ENCODE measurements at places on chromosomes 6 and 20. TPM values are rescaled to one million over a fixed set of nuclear protein-coding genes. Genes with fewer than 3 reads are reported as not detected.
A peak's percentile ranks its signal among the peaks of the same experiment; 100 is the strongest.

RSPH4A gene
- total RNA-seq, result 0.72 TPM

- H3K27ac ChIP-seq, result no peak overlapping the region
- no peak for DNase-seq
- H3K36me3 ChIP-seq, result no peaks in the 10 kb centered on the region
- H3K27me3 ChIP-seq, result no peaks in the 10 kb centered on the region
- H3K4me1 ChIP-seq, result peaks cover 8% of the 10 kb centered on the region
These were observed 27.7 kb downstream of the PHF3 start for GRCh38 chr6:63663147-63663955.

DNA sequence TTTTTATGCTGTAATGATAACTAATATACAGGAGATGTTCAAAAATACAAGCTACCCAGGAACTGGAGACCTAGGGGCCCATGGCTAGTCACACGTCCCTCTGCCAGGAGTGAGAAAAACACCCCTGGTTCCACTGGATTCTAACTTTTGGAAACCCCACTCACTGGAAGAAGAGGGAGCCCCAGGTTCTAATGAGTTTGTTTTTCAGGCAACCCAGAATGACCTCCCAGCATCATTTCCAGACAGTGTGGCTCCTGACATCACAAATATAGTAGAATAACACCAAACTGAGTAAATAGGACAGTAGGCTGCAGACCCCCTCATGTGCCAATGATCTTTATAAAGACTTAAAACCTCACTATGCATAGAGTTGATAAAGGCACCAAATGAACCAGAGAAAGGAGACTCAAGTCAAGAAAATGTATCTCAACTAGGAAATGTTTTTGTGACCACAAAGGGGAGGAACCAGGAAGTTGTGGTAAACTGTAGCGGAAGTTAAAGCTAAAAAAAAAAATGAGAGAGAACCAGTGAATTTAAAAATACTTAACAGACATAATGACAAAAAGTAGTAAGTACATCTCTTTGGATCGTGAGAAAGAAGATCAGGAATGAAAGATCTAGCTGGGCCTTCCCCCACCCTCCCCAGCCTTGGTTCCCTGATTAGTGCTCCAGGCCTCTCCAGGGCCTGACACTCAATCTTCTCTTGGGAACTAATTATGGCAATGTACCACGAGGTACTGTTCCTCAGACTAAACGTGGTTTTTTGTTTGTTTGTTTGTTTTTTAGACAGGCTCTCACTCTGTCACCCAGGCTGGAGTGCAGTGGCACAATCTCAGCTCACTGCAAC lies 19.8 kb downstream of the HLA-E start:
- no peak for DNase-seq
- peak overlapping the region; percentile 61 for H3K27ac ChIP-seq
- H3K36me3 ChIP-seq, result no peaks in the 10 kb centered on the region
- peaks cover 5% of the 10 kb centered on the region for H3K4me1 ChIP-seq

DNA sequence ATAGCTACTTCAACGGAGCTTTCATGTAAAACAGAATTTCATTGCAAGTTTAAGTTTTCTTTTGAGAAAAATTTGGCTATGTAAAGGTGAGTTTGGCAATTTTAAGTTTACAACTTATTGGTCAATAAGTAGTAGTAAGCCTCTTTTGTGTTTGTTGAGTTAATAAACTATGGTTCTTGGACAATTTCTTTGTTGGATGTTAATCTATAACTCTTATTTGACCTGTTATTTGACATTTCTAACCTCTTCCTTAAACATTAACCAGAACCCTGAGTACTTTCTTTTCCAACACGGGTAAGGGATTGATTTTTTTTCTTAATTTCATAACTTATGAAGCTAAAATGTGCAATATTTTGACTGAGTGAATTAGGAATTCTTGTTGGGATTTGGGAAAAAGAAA lies 354.4 kb downstream of the PRKN start:
- H3K27ac ChIP-seq, result no peak overlapping the region
- H3K4me1 ChIP-seq, result no peaks in the 10 kb centered on the region
- no peaks in the 10 kb centered on the region for H3K36me3 ChIP-seq
- DNase-seq, result no peak
- H3K27me3 ChIP-seq, result no peaks in the 10 kb centered on the region

CYP39A1 gene
- total RNA-seq, result 7.8 TPM

C20orf96 gene
- 8.8 TPM for total RNA-seq

- H3K27ac ChIP-seq, result peak overlapping the region; percentile 74
- no peak overlapping the region for H3K4me3 ChIP-seq
- DNase-seq, result no peak
- H3K27me3 ChIP-seq, result no peaks in the 10 kb centered on the region
These were observed 599 bp upstream of the PSORS1C1 start for GRCh38 chr6:31113861-31114540.

DNA sequence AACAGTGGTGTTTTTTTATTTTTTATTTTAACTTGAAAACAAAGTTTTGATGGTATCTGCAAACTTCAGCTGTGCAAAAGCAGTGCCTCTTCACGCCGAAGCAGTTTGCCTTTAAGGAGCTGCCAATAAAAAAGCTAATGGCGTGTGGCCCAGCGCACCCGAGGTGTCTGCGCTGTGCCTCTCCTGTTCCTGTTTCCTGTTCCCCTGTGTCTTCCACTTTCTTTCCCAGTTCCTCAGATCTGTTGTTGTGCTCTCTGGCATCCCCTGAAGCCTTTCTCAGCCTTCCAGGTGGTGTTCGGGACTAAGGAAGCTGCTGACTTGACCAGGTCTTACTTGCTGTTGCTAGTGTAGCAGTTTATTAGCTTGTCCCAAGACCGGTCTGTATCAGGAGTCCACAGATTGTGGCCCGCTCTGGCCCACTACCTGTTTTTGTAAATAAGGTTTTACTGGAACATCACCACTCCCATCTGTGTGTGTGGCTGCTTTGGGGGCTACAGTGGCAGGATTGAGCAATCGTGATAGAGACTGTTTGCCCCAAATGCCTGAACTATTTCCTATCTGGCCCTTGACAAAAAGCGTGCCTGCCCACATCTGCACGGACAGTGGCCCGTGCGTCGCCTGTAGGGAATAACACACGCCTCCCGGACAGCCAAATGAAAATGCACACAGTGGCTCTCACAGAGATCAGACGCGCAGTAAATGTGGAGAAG lies 178.3 kb downstream of the TMEM242 start:
- H3K4me3 ChIP-seq, result peak overlapping the region; percentile 9
- peak overlapping the region; percentile 67 for H3K27ac ChIP-seq
- peaks cover 41% of the 10 kb centered on the region for H3K4me1 ChIP-seq
- no peak for DNase-seq
- peaks cover 24% of the 10 kb centered on the region for H3K36me3 ChIP-seq

- H3K36me3 ChIP-seq, result no peaks in the 10 kb centered on the region
- H3K4me3 ChIP-seq, result no peak overlapping the region
- H3K4me1 ChIP-seq, result no peaks in the 10 kb centered on the region
- DNase-seq, result no peak
These were observed 31.0 kb downstream of the TOMM6 start for GRCh38 chr6:41818271-41819054.

MCCD1 gene
- not detected for total RNA-seq

- H3K36me3 ChIP-seq, result no peaks in the 10 kb centered on the region
- no peak for DNase-seq
- H3K27me3 ChIP-seq, result no peaks in the 10 kb centered on the region
- H3K4me1 ChIP-seq, result no peaks in the 10 kb centered on the region
- no peak overlapping the region for H3K27ac ChIP-seq
These were observed 1403.1 kb downstream of the HACE1 start for GRCh38 chr6:103456652-103457051.

- DNase-seq, result no peak
- H3K4me3 ChIP-seq, result no peak overlapping the region
- no peaks in the 10 kb centered on the region for H3K36me3 ChIP-seq
- H3K27ac ChIP-seq, result no peak overlapping the region
- no peaks in the 10 kb centered on the region for H3K4me1 ChIP-seq
These were observed 60.0 kb upstream of the PBOV1 start for GRCh38 chr6:138278326-138278725.

- H3K4me1 ChIP-seq, result no peaks in the 10 kb centered on the region
- H3K4me3 ChIP-seq, result no peak overlapping the region
- H3K27ac ChIP-seq, result no peak overlapping the region
- no peaks in the 10 kb centered on the region for H3K36me3 ChIP-seq
- H3K27me3 ChIP-seq, result no peaks in the 10 kb centered on the region
- peak; percentile 49 for DNase-seq
These were observed 17.8 kb downstream of the SLC22A1 start for GRCh38 chr6:160139420-160139851.

SGK2 gene
- 1.7 TPM for total RNA-seq

DNA sequence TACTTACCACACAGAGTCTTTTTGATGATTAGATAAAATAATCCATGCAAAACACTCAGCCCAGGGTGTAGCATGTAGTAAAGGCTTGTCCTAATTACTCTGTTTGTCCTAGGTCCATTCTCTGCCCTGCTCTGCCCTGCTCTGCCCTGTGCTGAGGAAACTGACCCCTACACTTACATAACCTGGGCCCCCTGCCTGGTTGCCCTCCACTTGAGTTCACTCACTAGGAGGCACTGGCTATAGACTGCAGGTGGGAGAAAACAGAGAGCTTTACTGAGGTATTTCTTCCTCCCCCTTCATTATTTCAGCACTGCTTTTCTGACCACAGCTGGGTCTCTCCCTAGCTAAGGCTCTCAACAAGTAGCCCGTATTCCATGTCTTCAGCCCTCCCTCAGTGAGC lies 70.9 kb upstream of the TBX18 start:
- H3K27ac ChIP-seq, result no peak overlapping the region
- no peaks in the 10 kb centered on the region for H3K27me3 ChIP-seq
- no peaks in the 10 kb centered on the region for H3K4me1 ChIP-seq
- no peak for DNase-seq
- no peak overlapping the region for H3K4me3 ChIP-seq

DNA sequence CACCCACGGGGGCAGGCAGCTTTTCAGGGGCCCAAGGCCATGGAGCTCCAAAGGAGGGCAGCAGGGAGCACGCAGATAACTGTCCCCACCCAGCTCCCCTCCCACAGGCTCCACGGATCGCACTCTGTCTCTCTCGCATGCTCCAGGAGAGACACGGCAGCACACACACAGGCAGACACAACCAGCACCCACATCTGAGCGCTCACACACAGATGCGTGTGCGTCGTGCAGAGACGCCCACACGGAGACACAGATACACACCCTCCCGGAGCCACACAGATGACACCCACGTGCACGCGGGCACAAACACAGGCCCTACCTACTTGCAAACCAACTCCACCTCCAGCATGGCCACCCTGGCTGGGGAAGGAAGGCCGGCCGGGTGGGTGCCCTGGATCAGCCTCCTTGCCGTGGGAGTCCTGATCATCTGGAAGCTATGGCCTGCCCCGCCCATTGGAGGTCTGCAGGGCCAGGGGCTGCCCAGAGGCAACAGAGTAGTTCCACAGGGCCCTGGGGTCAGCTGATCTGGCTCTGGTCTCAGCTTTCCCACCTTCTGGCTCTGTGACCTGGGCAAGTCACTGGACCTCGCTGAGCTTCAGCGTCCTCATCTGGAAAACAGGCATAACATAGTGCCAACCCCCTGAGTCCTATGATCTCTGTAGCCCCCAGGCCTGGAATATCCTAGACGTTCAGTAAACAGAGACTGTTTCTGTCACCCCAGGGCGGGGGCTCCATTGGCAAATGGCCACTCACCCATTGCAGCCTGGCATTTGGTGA lies 31.5 kb downstream of the AAR2 start:
- H3K27ac ChIP-seq, result no peak overlapping the region
- H3K4me1 ChIP-seq, result no peaks in the 10 kb centered on the region
- no peaks in the 10 kb centered on the region for H3K36me3 ChIP-seq
- no peak for DNase-seq
- H3K4me3 ChIP-seq, result no peak overlapping the region

MARCKS gene
- total RNA-seq, result 73.4 TPM

DNA sequence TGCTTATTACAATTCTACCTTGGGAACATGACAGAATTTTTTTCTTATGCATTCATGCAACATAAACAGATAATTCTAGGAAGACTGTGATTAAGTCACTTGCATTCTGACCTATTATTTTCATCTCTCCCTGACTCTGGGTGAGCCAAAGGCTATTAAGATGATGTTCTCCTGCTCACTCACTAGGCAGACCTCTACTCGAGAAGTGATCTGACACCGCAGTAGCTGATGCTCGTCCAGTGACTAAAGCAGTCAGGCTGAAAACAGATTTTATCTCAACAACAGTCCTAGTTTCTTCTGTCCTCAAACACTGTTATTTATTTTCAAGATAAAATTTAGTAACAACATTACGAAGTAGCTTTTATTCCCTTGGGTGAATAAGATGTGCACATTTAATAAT lies 17.3 kb downstream of the NAA20 start:
- H3K4me1 ChIP-seq, result no peaks in the 10 kb centered on the region
- no peak for DNase-seq
- H3K27me3 ChIP-seq, result no peaks in the 10 kb centered on the region

GRCh38 chr6:86723729-86724128 lies 213.6 kb upstream of the HTR1E start:
- DNase-seq, result no peak
- H3K4me1 ChIP-seq, result no peaks in the 10 kb centered on the region
- no peaks in the 10 kb centered on the region for H3K36me3 ChIP-seq
- H3K27ac ChIP-seq, result no peak overlapping the region

DNA sequence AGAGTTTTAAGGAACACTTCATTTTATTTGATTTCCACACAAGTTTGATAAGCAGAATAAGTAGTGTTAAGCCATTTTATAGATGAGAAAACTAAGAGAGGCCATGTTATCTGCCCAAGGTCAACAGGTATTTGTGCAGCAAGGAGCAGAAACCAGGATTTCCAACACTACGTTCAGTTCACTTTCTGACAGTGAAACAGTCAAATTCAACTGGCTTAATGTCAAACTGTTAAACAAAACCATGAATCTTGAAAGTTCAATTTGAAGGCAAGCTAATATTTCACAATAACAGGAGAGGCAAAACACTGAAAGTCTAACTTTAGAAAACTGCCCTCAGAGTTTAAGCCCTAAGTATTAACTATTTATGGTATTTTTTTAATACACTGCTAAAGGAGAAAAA lies 32.6 kb downstream of the DTNBP1 start:
- no peaks in the 10 kb centered on the region for H3K27me3 ChIP-seq
- no peak overlapping the region for H3K27ac ChIP-seq
- H3K4me3 ChIP-seq, result no peak overlapping the region
- H3K36me3 ChIP-seq, result no peaks in the 10 kb centered on the region
- H3K4me1 ChIP-seq, result peaks cover 7% of the 10 kb centered on the region

- H3K36me3 ChIP-seq, result no peaks in the 10 kb centered on the region
- no peaks in the 10 kb centered on the region for H3K27me3 ChIP-seq
- DNase-seq, result no peak
These were observed 8.7 kb upstream of the SALL4 start for GRCh38 chr20:51811042-51811355.

SPTLC3 gene
- total RNA-seq, result 35.3 TPM

BTNL2 gene
- not detected for total RNA-seq

Measured in upper lobe of right lung (tissue), 1 donor.